ENCODE measurements at places on chromosomes 5 and 9.
A peak's percentile ranks its signal among the peaks of the same experiment; 100 is the strongest.

GRCh38 chr9:121367306-121368137, 2.5 kb downstream of the STOM start:
- no peak for DNase-seq

GRCh38 chr9:125964702-125965225, 217.6 kb downstream of the PBX3 start:
- no peak for DNase-seq

DNA sequence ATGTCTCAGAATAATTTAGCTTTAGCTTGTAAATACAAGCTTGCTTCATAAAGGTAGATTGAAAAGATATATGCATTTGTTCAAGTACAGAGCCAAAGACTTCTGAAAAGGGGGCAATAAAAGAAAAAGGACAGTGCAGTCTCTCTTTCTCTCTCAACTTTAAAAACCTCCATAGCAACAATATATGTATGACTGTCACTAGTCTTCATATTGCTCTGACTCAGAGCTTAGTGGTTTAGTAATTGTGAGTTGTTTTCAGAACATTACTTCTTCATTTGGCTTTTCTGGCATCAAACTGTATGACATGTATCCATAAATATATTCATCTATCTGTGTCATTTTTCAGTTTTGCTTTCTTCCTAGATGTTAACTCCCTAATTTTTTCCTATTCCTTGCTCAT, 194.6 kb upstream of the KIF2A start:
- no peak for DNase-seq

DNA sequence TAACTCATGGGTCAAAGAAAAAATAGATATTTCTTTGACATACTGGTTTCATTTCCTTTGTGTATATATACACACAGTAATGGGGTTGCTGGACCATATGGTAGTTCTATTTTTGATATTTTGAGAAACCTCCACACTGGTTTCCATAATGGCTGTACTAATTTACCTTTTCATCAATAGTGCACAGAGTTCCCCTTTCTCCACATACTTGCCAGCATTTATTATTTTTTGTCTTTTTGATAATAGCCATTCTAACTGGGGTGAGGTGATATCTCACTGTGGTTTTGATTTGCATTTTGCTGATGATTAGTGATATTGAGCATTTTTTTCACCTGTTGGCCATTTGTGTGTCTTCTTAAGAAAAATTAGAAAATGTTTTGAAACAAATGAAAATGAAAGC, 78.4 kb upstream of the CKMT2 start:
- DNase-seq: no peak

- no peak for DNase-seq
These were observed 49.9 kb upstream of the C5orf46 start for GRCh38 chr5:147956064-147956841.

DNA sequence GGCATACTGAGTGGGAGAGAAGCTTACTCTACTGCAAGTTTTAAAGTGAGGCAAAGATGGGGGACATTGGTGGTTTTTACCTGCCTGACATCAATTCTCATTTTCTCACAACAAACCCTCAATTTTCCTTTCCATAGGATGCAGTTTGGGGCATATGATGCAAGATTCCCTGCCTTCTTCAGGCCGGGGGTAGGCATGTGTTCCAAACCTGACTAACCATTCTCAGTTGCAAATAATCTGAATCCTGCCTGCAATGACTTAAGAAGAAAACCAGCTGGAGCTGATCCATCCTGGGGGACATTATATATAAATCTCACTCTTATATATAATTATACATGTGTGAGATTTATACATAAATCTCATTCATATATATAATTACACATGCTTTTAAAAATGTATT, 223.6 kb upstream of the EFNA5 start:
- DNase-seq: no peak

DNA sequence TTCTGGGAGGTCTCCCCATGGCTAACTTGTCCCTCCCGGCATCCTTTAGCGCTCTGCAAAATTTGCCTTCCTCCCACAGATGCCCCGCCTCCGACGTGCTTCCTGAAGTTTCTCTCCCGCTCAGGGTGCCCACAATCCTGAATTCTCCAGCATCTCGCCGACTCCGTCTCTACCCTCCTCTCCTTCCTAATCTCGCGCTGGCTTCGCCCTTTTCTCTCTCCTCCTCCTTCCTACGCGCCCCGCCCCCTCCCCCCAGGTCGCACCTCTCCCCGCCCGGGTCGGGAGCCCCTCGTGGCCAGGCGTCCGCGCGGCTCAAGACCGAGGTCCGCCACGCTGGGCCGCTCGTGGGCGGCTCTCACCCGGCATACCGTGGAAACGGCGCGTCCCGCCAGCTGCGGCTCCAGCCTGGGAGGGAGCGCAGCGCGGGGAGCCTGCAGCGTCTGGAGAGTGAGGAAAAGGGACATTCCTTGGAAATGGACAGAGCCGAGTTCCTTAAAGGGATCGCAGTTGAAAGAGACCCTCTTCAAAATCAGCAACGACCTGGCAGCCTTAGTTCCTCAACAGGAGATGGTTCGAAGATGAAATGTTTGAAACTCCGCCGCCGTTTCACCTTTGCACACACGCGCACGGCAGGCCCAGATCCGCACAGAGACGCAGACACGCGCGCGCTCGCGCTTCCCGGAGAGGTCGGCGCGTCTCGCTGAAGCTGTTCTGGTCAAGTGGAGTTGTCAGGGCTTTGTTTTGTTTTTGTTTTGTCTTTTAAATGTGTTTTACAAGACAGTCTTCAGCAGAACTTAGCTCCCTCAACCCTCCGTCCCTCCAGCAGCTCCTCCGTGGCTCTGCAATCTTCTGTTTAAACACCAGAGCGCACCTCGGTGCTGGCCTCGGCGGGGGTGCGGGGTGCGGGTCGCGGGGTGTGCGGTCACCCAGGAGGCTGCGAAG, 5.0 kb upstream of the IRX2 start:
- no peak for DNase-seq

GRCh38 chr5:130237721-130238120, 333.5 kb downstream of the CHSY3 start:
- no peak for DNase-seq

- DNase-seq: no peak
These were observed 35.0 kb upstream of the RIC1 start for GRCh38 chr9:5593904-5594303.

- DNase-seq: no peak
These were observed 98.0 kb downstream of the NR6A1 start for GRCh38 chr9:124673063-124673462.

GRCh38 chr9:110191615-110192014, 16.3 kb downstream of the C9orf152 start:
- DNase-seq: no peak

DNA sequence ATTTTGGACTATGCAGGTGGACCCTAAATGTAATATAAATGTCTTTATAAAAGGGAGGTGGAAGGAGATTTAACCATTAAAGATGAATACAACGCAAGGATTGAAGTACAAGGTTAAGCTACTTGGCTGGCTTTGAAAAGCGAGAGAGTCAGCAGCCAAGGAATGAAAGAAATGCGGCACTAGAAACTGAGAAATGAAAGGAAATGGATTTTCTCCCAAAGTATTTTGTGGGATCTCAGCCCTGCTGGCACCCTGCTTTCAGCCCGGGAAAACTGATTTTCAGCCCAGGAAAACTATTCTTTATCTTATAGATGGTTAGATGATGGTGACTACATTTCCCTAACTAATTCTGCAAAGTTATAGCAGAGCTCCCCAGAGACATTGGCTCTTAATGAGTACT, 1349.6 kb upstream of the C9orf72 start:
- DNase-seq: no peak

DNA sequence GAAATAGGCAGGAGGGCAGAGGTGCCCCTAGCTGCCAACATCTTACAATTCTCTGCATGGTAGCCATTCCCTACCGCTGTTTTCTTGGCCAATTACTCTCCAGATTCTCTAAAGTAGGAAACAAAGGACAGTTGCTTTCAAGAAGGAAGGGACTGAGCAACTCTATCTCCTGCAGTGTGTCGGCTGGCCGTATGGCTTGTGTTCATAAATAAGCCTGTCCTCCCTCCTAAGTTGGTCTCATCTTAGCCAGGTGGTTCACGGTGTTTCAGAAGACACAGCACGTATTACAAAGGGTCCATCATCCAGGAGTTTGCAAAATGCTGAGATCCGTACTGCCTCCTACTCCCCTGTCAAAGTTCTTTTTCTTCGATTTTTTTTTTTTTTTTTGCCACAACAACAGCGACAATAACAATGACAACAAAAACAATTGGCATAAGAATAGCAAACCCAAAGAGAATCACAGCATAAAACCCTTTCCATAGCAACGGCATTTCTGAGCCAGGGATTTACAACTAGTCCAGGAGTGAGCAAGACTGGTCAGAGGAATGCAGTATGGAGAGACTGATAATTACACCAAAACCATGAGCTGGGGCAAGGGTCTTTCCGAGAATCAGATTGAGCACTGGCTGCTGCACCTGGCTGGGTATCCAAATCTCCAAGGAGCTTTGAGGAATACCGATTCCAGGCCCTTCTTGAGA, 212.8 kb downstream of the SLIT3 start:
- DNase-seq: no peak

- peak; percentile 38 for DNase-seq
These were observed 95.8 kb upstream of the DAP start for GRCh38 chr5:10856683-10857337.
